ENCODE measurements at places on chromosomes 4 and X.

- no peak for DNase-seq
These were observed 86.8 kb downstream of the DCLK2 start for GRCh38 chr4:150164956-150165629.

GRCh38 chrX:1511829-1512228 lies 25.2 kb downstream of the P2RY8 start:
- no peak for DNase-seq

DNA sequence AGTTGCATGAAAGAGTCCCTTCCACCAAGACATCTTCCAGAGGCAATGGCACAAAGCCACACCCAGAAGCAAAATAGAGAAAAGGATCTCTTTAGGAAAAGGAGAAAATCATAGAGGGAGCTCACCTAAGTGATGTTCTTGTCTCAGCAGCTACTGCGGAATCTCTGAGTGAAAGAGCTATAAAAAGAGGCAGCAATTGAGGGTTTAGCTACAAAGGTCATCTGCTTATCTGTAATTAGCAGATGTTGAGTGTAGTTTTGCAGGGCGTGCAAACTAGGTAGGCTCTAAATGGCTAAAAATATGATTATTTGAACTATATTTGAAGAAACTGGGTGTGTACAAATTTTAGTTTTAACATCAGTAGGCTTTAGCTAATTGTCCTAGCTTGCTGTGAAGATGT lies 276.0 kb downstream of the HS3ST1 start:
- DNase-seq: no peak

- no peak for DNase-seq
These were observed 409.2 kb downstream of the TLL1 start for GRCh38 chr4:166282081-166282770.

GRCh38 chr4:27701606-27702005 lies 841.0 kb downstream of the STIM2 start:
- no peak for DNase-seq

All from amygdala (tissue), 56 donors.